Activated gamma-delta T cell treated with anti-CD3 and anti-CD28 coated beads, Interleukin-2, amount 50 U/mL, for 16 hours (primary cell): ENCODE measurements at places on chromosomes 7 and 10.

GRCh38 chr10:131676800-131677421 lies 223.9 kb upstream of the PPP2R2D start:
- no peak for DNase-seq

GRCh38 chr10:74213571-74214162 lies 62.6 kb downstream of the ADK start:
- no peak for DNase-seq

DNA sequence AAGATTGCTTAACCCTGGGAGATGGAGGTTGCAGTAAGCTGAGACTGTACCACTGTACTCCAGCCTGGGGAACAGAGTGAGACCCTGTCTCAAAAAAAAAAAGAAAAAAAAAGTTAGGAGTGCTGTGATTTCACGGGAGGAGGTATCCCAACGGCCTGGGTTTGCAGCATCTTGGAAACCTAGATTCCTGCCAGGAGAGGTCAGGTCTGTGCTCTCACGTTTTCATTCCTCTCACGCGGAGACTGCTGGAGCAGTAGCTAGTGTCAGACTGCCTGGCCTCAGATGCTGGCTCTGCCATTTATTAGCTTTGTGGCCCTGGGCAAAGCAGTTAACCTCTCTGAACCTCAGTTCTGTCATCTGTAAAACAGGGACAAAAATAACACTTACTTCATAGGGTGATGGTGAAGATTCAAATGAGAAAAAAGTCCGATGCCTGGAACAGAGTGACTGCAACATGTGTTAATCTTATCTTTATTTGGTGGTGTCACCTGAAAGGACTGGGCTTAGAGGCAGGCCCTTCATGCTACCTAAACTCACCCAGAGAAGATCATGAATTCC lies 94.9 kb downstream of the GAD2 start:
- DNase-seq = no peak

GRCh38 chr7:18468795-18469194 lies 26.8 kb upstream of the HDAC9 start:
- no peak for DNase-seq

DNA sequence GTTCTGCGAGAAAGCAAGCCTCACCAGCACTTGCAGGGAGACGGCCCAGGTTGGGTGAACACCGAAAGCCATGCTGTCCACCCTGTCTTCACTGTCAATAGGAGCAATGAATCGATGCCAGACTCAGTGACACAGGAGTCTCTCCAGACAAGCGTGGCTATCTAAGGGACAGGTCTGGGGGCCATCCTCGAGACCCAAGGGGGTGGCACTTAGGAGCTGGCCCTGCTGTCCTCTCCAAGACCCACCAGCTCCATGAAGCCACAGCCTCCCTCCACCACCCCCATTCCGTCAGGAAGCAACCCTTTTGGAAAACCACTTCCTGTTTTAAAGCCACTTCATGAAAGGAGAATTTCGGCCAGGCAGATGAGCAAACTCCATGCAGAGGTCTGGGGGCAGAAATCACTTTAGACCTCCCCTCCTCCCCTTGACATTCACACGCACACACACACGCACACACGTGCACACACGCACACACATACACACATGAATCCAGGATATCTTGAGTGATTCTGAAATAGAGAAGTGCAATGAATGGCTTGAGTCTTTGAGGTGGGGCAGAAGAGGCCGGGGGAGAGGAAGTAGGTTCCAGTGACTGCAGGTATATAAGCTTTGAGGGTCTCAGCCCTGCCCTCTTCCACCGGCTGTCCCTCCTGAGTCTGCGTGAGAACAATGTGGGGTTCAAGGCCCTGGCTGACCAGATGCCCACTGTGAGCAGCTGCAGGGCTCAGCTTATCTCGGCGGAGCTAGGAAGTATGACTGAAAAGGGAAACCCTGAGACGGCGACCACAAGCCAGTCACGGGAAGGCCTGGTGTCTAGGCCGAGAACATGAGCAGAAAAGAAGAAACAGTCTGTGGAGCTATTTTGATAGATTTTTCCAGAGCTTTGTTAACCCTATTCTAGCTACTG lies 25.0 kb downstream of the RGS10 start:
- DNase-seq = no peak

GRCh38 chr10:33669904-33670303 lies 335.4 kb upstream of the NRP1 start:
- DNase-seq = no peak

- DNase-seq = no peak
Measured at GRCh38 chr7:125678771-125679170, 749.1 kb upstream of the POT1 start.

- DNase-seq = no peak
Measured at GRCh38 chr7:28739128-28739527, 219.0 kb downstream of the TRIL start.

DNA sequence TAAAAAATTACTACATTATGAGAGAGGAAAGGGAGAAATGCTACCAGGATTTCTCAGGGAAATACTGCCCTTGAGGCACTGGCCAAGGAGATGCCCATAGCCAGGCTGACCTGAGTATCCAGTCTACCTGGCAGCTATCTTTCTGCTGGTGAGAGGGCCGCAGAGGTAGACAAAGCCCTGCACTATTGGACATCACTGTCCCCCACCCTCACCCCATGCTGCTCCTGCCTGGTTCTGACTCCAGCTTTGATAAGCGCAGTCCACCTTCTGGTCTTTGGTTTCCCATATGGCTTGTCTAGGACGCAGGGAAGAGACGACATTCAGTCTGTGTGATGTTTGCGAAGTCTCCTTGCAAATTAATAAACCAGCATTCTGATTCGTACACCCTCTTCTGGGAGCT lies 3.7 kb downstream of the ITPRIP start:
- DNase-seq = no peak

- DNase-seq = no peak
Measured at GRCh38 chr10:113927440-113927839, 73.0 kb downstream of the NHLRC2 start.

GRCh38 chr7:24129597-24129996 lies 154.4 kb upstream of the NPY start:
- DNase-seq = no peak

DNA sequence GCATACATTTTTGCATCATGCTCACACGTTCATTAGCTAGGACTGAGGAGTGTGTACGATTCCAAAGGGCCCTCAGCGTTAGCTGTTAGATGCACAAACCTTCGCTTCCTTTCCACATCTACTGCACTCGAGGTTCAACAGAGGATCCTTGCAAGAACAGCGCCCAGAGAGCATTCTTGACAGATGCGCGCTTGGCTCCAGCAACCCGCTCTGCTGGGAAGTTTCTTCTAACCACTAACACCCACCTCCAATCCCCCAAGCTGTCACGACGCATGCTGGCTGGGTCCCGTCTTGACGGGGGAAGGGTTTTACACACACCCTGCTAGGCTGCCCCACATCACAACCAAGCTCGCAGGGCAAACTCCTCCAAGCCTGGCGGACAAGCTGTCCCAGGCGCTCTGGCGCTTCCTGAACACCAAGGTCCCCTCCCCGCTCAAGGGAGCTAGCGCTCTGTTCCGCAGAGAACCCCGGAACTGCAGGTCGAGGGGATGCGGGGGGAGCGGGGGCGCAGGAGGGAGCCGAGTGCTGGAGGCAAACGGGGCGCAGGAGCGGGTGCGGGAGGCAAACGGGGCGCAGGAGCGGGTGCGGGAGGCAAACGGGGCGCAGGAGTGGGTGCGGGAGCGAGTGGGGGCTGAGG lies 653 bp upstream of the ADRB1 start:
- no peak for DNase-seq

DNA sequence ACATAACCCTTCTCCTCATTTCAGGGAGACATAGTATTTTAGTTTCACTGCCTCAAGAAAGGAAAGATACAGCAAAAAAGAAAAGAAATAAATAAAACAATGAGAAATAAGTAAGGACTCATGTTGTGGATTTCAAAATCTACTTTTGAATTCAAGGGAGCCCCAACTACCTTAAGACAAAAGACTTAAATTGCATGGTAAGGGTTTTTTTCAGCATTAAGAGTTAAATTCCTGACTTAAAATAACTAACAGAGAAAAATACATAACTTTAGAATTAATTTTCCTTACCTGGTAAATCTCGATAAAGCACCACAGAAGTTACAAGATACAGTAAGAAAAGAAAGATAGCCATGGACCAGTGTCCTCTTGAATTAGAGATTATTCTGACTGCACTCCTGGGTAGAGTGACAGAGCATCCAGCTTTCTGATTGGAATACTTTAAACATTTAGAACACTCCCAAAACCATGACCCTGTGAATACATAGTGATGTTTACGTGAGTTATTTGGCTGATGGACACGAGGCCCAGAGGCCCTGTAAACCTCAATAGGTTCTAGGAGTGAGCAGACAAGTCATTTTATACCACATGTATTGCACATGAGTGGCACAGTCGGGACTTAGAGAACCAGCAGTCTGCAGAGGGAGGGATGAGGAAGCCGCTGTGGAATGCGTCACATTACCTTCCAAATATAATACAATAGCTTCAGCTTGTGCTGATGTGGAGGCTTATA lies 292.5 kb upstream of the SEMA3C start:
- no peak for DNase-seq

GRCh38 chr7:7642081-7642480 lies 1.5 kb downstream of the UMAD1 start:
- DNase-seq = no peak

DNA sequence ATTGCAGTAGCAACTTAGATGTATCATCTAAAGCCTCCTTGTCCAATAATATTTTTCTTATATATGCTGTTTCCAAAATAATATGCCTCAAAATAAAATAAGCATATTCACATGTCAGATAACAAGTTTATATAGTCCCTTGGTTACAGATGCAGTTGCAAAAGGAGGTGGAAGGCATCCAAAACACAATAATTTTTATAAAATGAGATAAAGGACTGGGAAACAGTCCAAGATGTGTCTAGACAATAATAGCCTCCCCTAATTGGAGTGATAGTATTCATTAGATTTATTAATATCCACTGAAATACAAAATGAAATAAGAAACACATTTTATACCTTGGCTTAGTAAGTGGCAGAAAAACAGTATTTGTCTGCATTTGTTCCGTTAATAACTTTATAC lies 30.3 kb downstream of the BCAP29 start:
- DNase-seq = no peak

DNA sequence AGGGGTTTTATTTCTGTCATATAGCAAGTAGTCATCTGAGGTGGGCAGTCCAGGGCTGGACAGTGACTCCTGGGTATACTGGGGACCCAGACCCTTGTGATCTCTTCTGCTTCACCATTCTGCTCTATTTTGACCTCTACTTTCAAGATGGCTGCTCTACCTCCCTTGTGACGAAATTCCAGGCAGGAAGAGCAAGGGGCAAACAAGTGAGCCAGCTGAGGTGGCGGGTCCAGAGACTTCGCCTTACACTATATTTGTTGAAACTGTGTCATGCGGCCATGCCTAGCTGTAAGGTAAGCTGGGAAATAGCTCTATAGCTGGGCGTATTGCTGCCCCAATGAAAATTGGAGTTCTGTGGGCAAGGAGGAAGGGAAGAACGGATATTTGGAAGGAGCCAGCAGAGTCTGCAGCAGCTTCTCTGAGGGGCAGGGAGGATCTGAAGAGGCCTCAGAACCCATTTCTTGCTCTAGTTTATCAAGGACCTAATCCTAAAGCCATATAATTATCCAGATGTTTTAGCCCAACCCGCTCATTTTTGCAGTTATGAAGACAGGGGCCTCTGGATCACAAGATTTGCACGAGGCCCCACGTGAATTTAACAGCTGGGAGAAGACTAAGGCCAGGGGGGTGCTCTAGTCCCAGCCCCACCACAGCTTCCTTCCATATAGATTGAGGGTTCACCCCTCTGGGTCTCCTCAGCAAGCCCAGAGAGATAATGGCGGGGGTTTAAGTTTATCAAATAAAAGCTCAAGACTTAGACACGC lies 7.7 kb upstream of the CPA1 start:
- no peak for DNase-seq

DNA sequence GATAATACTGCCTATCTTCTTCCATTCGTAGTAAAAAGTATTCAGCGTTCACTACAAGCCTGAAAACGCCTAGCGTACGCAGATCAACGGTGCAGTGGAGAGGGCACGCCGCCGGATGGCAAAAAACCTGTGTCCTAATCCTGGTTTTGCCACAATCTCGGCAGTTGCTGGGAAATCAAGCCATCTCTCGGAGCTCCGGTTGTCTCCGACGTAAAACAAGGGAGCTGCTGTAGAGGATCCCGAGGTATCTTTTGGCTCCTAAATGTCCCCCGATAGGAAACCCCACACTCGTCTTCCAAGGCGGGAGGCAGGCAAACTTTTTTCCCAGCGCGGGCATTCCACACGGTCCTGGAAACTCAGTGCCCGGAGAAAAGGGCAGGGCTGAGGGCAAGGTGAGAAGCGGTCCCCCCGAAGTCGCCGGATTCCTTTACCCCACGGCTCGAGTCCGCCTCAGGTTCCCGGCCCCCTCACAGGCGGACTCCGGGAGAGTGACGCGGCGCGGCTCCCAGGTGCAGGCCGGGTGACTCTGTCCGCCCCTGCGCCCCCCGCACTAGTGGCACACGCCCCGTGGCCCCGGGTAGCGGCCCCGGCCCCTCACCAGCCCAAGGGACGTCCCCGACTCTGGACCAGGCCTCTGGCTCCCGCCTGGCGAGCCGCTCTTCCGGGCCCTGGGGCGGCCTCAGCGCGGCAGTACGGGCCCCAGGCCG lies 649 bp downstream of the IDE start:
- no peak for DNase-seq

DNA sequence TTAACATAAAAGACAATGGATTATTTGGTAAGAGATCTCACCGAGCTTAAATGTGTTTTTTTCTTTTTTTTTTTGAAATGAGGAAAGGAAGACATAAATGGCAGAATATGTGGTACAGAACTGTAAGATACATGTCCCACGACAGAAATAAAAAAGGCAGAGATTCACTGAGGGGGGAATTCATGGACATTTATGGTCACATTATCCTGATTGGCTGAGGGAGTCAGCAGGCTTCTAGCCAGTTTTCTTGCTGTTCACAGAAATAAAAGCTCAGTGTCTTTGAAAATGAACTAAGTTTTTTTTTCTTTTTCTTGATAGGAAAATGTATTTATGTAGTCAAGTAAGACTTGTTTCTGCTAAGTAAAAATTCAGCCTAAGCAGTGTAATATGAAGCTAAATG lies 8.2 kb upstream of the FAS start:
- DNase-seq = no peak

DNA sequence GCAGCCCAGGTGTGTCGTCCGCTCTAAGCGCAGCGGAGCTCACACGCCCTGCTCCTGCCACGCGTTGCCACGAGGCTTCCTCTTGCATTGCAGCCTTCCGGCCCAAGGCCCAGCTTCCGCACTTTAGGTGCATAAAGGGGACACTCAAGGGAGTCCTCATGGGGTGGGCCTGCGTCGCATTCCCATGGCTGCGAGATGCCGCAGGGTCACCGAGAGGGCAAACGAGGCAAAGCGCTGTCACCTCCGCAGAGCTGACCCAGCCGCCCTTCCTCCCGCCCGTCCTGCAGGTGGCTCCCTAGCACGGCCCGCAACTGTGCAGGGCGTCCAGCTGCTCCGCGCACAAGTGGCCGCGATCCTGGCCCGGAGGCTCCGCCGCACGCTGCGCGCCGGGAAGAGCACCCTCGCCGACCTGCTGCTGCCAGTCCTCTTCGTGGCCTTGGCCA lies 283.5 kb downstream of the ABCA13 start:
- DNase-seq = no peak

- DNase-seq = peak; percentile 31
Measured at GRCh38 chr10:3186368-3186767, 13.8 kb upstream of the PITRM1 start.

GRCh38 chr10:132164761-132165278 lies 21.9 kb upstream of the DPYSL4 start:
- no peak for DNase-seq

- no peak for DNase-seq
Measured at GRCh38 chr7:4665661-4666060, 16.4 kb upstream of the FOXK1 start.
